Epithelial cell of esophagus (primary cell): ENCODE measurements at places on chromosomes 5 and 9.

DNA sequence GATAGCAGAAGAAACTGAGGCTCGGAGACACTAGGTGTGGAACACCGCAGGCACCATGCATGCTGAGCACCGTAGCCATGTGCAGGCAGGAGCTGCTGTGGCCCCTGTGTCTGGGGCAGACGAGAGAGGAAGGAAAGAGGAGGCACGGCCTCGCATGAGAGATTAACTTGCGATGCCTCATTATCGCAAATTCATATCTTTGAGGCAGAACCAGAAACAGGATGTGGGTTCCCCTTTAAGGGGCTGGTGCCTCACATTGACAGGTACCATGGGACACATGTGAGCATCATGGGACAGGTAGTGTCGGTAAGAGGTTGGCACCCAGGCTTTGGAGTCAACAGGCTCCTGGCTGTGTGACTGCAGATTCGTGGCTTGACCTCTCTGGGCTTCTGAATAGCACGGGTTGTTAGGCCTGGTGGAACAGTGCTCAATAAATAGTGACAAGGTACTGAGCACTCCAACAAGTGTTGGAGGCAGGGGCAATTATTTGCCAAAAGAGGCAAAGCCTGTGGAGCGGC lies 40.8 kb downstream of the NAIF1 start:
- no peak for DNase-seq

DNA sequence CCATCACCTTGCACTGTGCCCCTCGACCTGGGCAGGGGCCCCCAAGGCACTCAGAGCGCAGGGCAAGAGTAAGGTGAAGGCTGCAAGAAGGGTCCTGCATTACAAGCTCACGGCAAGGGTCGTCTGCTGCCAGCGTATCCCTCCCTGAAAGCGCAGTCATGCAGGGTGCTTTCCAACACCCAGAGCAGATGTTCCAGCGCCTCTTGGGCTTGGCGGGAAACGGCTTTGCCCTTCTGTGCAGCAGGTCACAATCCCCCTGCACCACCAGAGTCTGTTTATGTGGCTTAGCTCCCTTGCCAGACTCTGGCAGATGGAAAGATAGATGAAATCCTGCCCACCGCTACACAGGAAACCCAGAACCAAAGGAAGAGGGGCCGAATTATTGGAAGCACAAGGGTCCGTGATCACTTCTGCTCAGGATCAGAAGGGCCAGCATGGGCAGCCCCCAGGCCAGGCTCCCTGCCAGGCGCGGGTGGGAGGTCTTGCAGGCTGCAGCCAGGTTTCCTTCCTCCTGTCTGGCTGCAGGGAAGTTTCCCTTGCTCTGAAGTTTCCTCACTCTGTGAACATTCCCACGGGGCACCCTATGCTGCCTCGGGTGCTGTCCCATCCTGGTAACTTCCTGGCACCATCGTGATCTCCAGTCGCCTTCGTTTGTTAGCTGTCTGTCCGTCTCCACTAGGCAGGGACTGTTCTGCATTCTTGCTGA lies 132.2 kb downstream of the ZNF354C start:
- no peak for DNase-seq

- peak; percentile 70 for DNase-seq
These were observed 4.7 kb upstream of the TNIP1 start for GRCh38 chr5:151085517-151086041.

- DNase-seq, result no peak
These were observed 116.0 kb upstream of the ADRA1B start for GRCh38 chr5:159800131-159800840.

DNA sequence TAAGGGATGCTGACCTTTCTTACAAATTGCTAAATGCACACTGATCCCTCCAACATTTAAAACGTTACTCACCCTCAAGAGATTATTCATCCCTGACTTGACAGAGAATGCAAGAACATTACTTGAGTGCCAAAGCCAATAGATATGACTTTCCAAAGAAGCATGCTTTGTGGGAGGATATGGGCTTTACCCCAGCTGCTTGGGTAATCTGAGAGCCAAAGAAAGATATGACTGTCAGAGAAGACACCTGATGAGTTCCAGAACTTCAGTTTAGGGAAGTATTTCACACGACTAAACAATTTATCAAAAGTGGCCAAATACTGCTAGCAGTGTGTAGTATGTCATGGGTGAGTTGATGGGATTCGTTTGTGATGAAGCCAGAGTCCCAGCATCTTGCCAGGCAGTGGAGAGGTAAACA lies 7.4 kb upstream of the SPDL1 start:
- peak; percentile 84 for DNase-seq

- DNase-seq, result no peak
These were observed 1.0 kb downstream of the GLDC start for GRCh38 chr9:6644346-6645104.

DNA sequence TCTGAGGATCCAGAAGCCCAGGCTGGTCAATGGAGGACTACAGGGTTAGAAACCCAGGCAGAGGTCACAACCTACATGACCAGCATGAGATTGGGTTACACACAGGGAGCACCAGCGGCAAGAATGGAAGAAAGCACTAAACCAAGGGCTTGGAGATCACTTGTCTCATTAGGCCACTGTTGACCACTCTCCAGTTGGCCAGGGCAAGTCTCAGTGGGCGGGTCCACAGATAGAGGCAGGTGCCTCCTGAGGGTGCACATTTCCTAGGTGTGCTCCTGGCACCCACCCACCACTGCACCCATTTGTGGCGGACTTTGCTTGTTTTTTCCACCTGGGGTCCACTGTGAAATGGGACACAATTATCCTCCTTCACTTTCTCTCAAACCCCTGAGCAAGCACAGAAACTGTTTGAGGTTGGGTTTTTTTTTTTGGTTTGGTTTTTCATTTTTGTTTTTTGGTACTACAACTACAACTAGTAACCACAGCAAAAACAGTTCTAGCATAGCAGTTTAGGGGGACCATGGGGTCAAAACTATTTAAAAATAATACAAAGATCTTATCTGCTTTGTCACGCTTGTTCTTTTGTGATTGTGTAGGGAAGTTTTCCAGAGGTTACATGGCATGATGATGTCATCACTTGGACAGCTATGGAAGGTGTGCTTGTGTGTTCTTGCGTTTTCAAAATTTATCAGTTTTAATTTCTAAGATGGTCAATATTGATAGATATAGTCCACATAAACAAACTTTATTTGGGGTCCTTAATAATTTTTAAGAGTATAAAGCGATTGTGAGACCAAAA lies 6.1 kb downstream of the NPR2 start:
- no peak for DNase-seq

- DNase-seq, result peak; percentile 55
These were observed 21.6 kb downstream of the BHMT start for GRCh38 chr5:79133121-79133656.

- no peak for DNase-seq
These were observed 34.5 kb downstream of the COL15A1 start for GRCh38 chr9:98978231-98978681.

- no peak for DNase-seq
These were observed 19.4 kb downstream of the IPO11 start for GRCh38 chr5:62431735-62432620.

DNA sequence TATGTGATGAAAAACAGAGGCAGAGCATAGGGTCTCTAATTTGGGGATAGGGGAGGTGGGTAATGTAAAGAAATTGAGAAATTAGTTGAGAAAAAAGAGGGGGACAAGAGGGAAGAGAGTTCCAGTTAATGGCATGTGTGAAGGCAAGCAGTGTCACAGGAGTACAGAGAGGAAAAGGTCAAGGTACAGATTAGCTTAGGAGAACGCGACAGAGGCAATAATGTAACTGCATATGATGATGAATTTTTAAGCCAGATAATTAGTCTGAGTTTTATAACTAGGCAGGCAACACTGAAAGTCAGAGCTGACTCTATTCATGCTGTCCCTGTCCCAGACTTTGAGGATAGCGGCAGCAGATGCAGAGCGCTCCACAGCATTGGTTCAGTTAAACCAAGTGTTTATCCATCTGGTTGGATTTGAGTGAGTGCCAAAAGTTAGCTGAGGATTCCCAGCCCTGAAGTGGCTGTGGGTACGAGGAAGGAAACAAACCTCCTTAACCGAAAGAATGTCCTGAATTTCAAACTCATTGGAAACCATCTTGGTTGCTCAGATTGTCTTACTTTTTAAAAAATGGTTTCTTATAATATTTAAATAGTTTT lies 315.2 kb downstream of the ARHGAP26 start:
- no peak for DNase-seq

GRCh38 chr9:116806075-116806474 lies 119.0 kb downstream of the TRIM32 start:
- DNase-seq, result peak; percentile 69
